ENCODE measurements at places on chromosomes 5 and 9.

DNA sequence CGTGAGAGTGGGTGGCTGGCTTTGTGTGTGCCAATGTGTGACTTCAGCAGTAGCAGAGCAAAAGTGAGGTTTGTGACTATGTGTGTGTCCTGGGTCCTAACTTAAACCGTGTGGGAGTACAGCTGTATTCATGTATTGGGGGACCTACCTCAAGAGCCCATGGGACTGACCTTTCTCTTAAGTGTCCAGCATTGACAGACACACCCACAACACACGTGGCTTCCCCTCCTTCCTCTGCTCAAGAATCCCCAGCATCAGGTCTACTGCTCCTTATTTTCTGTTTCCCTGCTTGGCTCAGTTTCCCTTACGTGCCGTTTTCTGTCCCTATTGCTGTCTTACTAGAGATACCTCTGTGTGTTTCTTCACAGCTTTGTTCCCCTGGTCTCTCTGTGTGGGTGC is 616 bp downstream of the IL11RA start:
- no peak for DNase-seq

- DNase-seq, result no peak
Measured at GRCh38 chr5:10264604-10265003, 14.5 kb downstream of the CCT5 start.

DNA sequence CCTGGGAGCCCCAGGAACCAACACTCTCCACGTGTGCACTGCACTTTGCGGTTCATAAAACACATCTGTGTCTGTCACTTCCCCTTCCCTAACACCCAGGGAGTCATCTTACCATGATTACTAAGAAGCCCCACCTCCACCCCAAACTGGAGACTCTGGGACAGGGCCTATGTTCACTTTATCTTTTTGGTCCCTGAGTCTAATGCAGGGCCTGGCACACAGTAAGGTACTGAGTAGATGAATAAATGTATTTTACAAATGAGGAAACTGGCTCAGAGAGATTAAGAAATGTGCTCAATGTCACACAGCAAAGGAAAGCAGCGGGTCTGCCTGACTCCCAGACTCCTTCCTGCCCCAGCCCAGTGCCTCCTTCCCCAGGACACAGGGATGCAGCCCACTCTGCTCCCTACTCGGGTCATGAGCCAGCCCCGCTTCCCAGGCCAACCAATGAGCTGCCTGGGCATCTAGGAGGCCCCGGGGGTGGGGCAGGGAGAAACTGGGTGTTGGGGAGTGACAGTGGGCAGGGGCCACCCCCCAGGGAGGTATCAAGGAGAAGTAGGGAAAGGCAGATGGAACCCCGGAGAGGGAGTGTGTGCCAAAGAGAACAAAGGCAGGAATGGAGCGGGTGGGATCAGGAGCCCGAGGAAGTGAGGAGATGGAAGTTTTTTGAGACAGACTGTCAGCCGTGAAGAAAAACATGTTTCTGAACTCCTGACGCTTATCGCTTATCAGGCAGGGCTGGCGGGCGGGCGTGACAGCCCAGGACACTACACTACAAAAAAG is 30.5 kb downstream of the SHB start:
- no peak for DNase-seq

GRCh38 chr5:128711216-128711615 is 173.2 kb upstream of the FBN2 start:
- DNase-seq, result no peak

DNA sequence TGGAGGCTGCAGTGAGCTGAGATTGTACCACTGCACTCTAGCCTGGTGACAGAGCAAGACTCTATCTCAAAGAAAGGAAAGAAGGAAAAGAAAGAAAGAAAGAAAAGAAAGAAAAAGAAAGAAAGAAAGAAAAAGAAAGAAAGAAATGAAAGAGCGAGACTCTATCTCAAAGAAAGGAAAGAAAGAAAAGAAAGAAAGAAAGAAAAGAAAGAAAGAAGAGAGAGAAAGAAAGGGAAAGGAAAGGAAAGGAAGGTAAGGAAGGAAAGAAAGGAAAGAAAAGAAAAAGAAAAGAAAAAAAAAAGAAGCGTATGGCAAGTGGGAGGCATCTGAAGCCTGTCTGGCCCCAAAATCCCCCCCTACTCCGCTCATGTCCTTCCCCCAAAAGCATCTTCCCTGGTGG is 182.3 kb upstream of the MSX2 start:
- DNase-seq, result no peak

DNA sequence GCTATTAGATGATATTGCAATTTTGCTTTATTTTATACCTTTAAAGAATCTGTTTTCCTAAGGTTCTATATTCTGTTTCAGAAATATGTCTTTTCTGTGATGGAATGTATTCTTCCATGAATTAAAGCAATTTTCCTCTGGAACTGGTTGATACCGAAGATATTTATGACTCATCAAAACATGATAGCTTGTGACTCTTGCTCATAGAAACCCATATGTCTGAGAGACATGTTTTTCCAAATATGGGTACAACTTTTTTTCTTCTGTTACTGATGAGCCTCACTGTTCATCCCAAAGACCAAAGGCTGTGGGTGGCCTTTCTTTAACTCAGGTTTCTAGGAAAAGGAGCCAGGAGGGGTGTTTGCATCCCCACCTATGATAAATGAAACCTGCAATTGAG is 126.1 kb upstream of the PAPPA start:
- no peak for DNase-seq

- no peak for DNase-seq
Measured at GRCh38 chr9:121326130-121326838, 43.8 kb downstream of the STOM start.

Data from CD4-positive, alpha-beta T cell treated with Interleukin-4 for 4 hours (primary cell).